ENCODE measurements at places on chromosomes 4 and X.

- DNase-seq, result no peak
These were observed 208.7 kb downstream of the SOWAHB start for GRCh38 chr4:76689145-76689817.

DNA sequence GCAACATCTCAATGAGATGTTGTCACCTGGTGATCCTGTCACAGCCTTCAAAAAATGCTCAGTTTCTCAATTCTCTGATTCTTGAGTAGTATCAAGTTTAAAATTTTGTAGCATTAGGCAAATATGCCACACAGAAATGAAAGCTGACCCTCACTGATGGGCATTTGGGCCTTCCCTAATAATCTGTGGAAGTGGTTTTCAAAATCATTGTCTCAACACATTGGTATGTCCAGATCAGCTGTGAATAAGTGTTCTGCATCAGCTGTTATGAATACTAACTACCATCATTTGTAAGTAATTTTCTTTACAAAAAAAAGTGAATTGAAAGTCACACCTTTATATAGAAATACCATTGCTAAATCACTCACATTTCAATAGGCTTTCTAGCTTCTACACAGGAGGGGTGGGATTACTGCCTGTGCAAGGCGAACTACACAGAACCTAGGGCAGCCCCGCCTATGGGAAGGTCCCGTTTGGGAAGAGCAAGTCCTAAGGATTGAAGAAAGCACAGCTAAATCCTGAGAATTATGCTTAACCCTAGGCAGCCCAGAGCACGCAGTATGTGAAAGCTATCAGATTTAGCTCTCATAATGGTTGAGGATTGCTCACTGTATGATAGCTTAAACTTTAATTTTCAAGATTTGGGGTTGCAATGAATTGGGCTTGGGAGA, 73.4 kb downstream of the GPC3 start:
- no peak for DNase-seq

DNA sequence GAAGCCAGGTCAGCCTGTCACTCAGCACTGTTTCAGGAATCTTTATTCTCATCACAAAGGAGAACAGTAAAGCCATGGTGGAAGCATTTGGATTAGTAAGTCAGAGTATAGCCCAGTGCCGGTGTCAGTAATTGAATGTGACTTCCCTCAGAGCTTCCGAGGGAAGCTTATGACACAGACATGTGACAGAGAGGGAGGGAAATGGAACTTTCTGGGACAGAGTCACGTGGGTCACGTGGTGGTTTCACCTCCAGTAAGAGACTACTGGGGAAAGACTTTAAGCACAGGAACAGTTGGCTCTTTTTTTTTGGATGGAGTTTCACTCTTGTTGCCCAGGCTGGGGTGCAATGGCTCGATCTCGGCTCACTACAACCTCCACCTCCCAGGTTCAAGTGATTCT, 53.3 kb upstream of the CCDC160 start:
- DNase-seq, result no peak

DNA sequence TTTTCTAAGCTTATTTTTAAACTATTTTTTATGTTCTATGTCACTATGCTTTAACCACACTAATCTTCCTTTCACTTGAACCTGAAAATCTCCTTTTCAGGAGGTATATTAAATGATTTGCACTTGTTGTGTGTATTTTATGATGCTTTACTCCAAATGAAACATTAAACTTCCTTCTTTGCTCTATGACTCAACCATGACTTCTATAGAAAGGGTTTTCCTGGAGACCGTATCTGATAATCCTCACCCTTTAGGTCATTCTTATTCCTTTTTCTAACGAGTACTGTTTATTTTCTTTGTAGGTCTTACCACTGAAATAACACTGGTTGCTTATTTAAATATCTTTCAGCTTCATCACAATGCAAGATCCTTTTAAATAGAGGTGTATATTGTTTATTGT, 1163.2 kb downstream of the PCDH18 start:
- no peak for DNase-seq

DNA sequence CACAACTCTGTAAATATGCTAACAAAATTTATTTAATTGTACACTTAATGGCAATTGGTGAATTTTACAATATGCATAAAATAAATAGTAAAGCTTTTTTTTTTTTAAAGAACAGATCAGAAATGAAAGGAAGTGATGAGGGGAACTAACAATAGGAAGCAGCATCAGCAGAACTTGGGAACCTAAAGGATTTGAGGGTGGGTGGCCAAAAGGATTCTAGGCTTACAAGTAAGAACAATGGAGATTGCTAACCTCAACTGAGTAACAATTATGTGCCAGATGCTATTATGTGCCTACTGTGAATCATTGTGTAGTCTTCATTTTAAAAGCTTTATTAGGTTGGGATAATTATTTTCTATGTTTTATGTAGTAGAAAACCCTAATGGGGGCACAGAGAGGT, 185.2 kb downstream of the LDB2 start:
- no peak for DNase-seq

GRCh38 chrX:153634236-153634635, 12.8 kb upstream of the DUSP9 start:
- DNase-seq, result no peak

DNA sequence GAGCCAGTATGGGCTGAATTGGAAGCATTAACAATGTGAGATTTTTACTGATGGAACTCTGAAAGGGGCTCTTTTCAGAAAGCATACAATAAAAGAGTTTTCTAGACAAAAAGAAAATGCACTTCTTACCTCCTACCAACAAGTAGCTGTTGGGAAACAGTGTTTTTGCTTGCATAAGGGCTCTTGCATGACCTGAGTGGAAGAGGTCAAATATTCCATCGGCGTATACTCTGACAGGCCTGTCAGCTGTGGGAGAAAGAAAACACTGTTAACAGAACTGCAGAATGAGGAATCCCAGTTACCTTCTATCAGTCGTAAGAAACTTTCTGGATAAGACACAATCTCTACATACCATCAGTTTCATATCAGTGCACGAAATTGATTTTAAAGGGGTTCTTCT, 39.5 kb downstream of the PCYT1B start:
- no peak for DNase-seq

DNA sequence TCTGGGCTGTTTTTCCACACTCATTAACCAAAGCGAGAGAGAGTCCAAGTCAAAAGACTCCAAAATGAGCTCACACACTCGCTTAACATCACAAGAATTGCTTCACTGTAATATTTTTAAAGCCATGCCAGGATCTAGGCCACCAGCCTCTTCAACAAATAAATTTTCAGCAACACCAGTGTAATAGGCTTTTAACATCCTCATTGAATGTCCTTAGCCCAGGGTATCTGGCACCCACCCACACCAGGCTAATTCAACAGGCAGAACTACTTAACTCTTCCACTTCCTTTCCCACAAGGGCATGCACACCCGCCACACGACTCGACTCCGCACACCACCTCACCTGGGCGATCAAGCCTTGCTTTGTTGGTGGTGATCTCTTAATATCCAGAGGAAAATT, 34.2 kb downstream of the FAT1 start:
- no peak for DNase-seq

- DNase-seq, result no peak
These were observed 39.5 kb downstream of the HOPX start for GRCh38 chr4:56641494-56642051.

DNA sequence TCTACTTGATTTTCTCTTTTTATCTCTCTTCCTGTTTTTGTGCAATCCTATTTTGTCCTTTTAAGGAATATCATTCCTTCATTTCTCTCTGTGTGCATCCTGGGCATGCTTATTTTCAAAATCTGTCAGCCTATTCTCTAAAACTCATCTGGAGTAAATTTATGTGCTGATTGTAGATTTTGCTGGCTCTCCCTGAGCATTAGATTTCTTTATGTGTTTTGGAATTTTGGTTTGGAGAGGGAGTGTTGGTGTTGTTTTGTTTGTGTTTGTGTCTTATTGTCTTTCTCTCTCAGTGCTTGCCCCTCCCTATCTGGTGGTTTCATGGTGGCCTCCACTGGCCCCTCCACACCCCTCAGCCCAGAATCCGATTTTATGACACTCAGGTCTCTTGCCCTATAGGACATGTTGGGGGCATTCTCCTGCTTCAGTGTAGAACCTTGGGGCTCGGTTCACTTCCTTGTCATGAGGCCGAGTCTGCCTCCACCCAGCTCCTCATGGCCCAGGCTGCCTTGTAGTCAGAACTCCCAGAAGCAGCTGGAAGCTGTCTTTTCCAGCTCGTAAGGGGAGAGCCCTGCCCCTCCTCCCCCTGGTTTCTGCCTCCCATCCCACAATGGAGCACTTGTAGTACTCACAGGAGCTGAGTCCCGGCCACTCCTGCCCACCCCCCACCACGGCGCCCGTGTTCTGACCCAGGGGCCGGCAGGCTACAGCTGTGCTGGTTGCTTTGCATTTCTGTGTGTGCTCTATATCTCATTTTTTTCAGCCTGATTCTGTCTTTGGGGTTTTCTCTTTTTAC, 24.5 kb upstream of the PJA1 start:
- DNase-seq, result no peak

- DNase-seq, result no peak
These were observed 173.9 kb upstream of the PGRMC2 start for GRCh38 chr4:128461291-128462102.

- DNase-seq, result no peak
These were observed 331.0 kb upstream of the CPXCR1 start for GRCh38 chrX:88416002-88416401.

DNA sequence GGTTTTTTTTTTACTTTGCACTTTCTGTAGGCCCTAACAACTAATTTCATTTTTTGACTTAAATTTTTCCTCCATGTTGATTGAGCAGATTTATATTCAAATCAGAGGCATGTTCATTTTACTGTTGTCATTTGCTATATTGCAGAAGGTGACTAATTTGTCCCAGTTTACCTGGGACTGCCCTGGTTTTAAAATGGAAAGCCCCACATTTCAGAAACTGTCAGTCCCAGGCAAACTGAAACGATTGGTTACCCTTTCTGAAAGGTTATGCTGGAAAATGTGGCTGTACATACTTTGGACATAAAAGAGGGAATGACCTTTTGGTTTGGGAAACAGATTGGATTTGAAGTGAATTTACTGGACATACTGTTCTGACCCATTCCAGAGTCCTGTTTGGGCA, 160.0 kb downstream of the SPCS3 start:
- DNase-seq, result no peak

GRCh38 chr4:123937581-123937980, 541.0 kb downstream of the SPRY1 start:
- no peak for DNase-seq

- DNase-seq, result no peak
These were observed 431.3 kb downstream of the KCNIP4 start for GRCh38 chr4:21517126-21517859.

GRCh38 chr4:59535541-59535940, 1664.6 kb upstream of the ADGRL3 start:
- no peak for DNase-seq

DNA sequence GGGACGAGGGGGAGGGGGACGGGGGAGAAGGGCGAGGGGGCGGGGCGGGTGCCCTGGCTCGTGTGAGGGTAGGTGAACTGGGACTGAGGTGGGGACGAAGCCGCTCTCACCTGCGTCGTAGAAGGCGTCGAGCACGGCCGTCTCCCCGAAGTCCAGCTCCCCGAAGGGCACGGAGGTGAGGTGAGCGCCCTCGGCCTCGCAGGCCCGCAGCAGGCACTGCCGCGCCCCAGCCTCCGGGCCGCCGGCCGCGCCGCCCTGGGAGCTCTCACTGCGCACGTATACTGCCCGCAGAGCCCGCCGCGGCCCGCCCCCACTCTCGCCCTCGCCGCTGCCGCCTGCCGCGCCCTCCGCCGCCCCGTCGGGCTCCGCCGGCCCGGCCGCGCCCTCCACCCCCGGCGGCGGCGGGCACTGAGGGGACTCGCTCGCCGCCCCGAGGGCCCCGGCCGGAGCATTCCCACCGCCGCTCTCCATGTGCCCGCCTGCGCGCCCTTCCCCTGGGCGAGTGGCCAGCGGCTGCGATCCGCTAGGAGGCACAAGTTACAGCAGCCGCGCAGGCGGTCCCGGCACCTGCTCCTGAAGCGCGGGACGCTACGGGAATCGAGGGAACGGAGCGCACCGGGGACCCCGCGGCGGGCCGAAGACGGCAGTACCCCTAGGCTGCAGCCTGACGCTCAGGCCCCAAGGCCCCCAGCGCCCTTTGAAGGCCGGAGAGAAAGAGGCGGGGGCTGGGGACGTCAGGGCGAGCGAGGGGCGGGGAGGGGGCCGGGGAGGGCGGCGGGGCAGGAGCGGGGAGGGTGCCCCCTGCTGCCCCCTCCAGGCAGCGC, at the start of gene MAP3K15:
TSS of gene MAP3K15 (minus strand) at position 718 of the 824 bp plus-strand sequence. CDS start at position 471, 247 bp downstream.
- DNase-seq, result no peak

DNA sequence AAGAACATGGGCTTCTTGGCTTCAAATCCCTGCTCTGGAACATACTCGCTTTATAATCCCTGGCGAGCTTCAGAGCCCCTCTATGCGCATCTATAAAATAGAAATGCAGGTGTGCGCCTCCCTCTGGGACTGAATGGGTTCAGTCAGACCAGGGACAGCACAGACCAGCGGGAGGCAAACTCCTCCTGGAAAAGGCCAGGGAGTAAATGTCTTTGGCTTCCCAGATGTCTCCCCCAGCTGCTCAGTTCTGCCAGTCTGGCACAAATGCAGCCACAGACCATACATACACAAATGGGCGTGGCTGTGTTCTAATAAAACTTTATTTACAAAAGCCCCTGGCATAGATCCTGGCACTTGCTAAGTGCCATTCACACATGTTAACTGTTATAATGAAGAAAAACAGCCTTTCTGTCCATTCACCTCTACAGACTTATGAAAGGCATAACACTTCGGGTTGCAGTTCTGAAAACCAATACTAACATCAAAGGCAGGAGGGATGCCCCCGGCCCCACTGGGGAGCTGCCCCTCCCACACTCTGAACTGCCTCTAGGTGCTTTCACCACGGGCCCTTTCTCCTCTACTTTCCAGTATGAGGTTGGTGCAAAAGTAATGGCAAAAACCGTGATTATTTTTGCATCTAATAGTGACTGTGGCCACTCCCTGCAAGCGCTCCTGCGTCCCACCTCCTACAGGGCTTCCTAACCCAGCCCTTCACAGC, 4.6 kb downstream of the JAKMIP1 start:
- no peak for DNase-seq

- no peak for DNase-seq
These were observed 55.4 kb upstream of the GRPR start for GRCh38 chrX:16067886-16068515.

GRCh38 chr4:4735136-4735750, 124.2 kb upstream of the MSX1 start:
- no peak for DNase-seq

DNA sequence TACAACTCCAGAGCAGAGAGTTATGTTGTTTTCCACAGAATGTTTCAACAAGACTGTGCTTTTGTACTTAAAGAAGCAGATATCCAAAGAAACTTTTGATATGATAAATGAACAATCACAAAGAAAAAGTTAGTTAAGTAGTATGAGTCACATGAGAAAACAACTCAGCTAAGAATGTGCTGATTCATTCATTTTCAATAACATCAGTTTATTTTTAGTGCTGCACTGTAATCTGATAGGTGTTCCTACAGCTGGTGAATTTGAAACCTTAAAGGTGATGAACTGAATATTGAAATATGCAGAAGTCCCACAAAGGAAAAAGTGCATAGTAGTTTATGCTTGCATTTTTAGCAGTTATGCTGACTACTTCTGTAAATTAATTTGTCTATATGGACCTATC, 180.3 kb upstream of the TENM3 start:
- DNase-seq, result no peak

GRCh38 chr4:102667001-102667400, 93.8 kb downstream of the MANBA start:
- no peak for DNase-seq

Measured in amygdala (tissue), 56 donors.